ENCODE measurements at places on chromosomes 5 and 9.
A peak's percentile ranks its signal among the peaks of the same experiment; 100 is the strongest.

GRCh38 chr9:130523921-130524320 lies 55.5 kb upstream of the FUBP3 start:
- no peak for DNase-seq

DNA sequence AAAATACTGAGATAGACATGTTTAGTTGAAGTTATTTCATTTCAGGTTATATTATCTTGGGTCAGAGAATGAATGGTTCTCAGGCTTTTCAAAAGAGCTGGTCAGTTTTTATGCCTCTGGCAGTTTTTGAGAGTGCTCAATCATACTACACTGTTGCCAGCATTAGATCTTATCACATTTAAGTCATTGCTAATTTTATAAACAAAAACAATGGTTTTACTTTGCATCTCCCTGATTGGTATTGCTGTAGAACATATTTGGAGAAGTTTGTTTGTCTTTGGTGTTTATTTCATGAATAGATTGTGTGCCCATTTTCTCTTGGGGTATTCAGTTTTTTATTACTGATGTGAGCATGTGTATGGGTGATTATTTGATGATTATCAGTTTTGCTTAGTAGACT lies 1.5 kb downstream of the CATSPER3 start:
- no peak for DNase-seq

DNA sequence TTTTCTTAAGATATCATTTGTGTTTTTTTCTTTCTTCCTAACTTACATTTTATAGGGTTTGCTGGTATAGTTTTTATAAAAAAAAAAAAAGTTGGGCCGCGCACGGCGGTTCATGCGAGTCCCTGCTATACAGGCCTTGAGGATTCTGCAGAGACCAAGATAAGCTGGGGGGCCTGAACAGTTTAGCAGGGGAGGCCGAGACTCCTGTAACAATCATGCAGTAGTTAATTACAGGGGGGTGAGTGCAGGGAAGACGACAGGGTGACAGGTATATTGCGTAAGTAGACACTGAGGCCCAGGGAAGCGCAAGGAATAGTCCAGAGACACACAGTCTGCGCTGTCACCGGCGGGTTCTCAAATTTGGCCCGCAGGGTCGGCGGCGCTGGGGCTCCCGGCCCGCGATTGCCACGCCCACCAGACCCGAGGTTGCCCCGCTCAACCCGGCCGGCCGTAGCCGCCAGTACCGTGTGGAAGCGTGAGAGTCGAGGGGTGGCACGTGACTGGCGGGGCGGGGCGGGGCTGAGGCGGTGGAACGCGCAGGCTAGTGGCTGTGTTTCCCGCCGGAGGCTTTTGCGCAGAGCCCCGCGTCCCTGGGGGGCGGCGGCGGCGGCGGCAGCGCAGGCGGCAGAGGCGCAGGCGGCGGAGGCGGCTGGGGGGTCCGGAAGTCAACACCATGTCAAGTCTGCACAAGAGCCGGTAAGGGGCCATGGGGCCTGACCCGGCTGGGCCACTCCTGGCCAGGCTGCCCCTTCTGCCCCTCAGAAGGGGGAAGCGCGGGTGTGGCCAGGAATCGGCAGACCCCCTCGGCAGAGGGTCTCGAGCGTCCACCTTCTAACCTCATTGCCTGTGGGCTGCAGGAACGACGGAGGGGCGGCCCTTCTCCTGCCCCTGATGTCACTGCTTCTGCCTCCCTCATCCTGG lies at the start of gene TBC1D13:
Gene TBC1D13, plus strand, starts transcription at position 573 of the 921 bp plus-strand sequence. Its CDS starts 101 bp downstream, at position 674.
- DNase-seq, result peak; percentile 91

DNA sequence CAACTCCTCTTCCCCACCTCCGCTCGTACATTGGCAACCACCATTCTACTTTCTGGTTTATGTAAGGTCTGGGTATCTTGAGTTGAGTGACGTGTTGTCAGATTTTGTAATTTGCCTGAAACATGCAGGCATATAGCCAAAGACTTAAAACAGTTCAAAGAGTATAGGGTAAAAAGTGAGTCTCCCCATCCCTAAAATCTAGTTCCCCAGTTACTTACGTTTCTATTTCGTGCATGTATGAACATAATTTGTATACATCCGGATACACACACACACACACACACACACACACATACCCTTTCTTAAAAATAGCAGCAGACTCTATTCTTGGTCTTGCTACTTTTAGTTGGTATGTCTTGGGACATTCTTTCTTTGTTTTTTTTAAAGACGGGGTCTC lies 915 bp downstream of the HSDL2 start:
- DNase-seq, result peak; percentile 23

- DNase-seq, result no peak
Measured at GRCh38 chr9:37201581-37201980, 81.2 kb downstream of the ZCCHC7 start.

- peak; percentile 14 for DNase-seq
Measured at GRCh38 chr5:90802474-90803317, 244.1 kb downstream of the ADGRV1 start.

DNA sequence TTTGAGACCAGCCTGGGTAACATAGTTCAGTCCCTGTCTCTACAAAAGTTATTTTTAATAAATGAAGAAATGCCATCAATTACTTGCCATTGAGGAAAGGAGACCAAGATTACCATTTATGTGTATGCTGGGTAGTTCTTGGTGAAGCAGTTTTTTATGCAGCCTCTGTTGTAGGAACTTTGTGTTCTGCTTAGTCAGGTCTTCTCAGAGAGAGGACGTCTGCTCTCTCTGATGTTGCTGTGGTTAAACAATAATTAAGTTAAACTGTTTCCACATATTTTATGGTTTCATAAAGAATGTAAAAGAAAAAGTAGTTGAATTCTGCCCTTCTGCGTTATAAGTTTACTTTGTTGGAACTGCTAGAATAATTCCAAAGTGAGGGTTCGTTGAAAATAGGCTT lies 210.5 kb downstream of the KDM4C start:
- no peak for DNase-seq

GRCh38 chr5:131379723-131380122 lies 115.9 kb downstream of the CDC42SE2 start:
- peak; percentile 95 for DNase-seq

- DNase-seq, result no peak
Measured at GRCh38 chr5:135347392-135347791, 51.6 kb downstream of the MACROH2A1 start.

DNA sequence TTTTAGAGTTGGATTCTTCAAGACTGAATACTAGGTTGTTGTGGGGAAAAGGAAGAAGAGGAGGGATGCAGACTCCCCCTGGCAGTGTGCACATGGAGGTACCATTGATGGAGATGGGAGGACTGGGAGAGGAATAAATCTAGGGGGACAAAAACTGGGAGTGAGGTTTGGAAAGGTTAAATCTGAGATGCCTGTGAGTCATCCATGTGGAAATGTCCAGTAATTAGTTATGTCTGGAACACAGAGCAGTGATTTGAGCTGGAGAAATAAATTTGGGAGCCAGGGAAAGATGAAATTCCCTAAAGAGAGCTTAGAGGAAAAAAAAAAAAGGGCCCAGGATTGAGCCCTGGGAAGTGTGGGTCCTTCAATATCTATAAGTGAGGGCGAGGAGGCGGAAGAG lies 8.0 kb upstream of the CCIN start:
- no peak for DNase-seq

- DNase-seq, result no peak
Measured at GRCh38 chr5:174547814-174548213, 176.6 kb upstream of the MSX2 start.

- DNase-seq, result no peak
Measured at GRCh38 chr5:68405784-68406743, 190.5 kb downstream of the PIK3R1 start.

- DNase-seq, result no peak
Measured at GRCh38 chr9:135039916-135040645, 47.4 kb upstream of the OLFM1 start.

DNA sequence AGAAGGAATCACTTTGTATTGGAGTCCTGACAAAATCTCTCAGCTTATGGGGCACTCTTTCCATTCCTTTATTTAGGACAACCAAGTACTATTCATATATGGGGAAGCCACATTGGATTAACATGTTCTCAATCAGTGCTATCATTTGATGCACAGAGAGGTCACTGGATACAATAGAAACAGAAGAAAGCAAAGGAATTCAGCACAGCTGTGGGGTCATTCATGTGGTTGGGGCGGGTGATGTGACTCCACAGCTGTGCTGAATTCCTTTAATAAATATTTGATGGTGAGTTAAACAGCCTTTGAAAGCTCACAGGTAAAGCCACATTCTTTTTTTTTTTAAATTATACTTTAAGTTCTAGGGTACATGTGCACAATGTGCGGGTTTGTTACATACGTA lies 854 bp upstream of the TEX48 start:
- no peak for DNase-seq

DNA sequence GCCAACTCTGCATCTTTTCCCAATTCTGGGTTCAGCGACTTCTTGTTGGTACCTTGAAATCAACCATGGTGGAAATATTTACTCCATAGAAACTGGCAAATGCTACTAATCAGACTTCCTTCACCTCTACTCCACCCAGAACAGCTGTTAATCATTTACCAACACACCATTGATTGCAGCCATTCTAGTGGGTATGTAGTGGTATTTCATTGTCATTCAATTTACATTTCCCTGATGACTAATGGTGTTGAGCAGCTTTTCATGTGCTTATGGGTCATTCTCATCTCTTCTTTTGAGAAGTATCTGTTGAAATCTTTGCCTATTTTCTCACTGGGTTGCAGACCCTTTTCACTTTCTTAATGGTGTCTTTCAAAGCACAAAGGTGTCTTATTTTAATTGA lies 122.4 kb upstream of the MSX2 start:
- no peak for DNase-seq

DNA sequence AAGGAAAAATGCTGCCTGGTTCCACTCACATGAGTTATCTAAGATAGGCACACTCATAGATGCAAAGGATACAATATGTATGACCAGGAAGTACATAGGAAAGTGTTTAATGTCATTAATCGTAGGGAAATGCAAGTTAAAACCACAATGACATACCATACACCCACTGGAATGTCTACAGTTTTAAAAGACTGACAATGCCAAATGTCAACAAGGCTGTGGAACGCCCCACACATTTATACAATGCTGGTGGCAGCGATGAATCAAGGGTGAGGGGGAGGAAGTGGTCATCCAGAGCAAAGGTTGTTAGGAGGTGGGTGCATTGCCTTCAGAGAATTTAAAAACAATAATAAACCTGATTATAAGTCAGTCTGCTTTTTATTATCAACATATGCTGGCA lies 437.8 kb downstream of the ARHGEF28 start:
- DNase-seq, result no peak

DNA sequence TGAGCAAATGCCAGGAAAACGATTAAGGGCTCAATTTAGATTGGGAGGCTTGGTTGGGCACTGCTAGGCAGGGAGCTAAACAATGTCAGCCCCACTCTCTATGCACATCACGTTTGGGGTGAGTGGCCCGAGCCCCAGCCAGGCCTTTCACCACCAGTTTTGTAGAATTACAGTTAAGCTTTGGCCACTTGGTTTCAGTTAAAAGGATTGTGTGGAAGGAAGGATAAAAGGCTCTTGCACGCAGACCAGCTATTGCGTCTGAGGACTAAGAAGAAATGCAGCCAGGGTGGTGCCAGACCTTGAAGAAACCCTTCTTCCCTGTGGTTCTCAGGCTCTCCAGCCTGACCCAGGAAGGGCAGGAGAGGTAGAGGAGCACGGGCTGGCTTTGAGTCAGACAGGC lies 125.3 kb upstream of the SLC44A1 start:
- no peak for DNase-seq

DNA sequence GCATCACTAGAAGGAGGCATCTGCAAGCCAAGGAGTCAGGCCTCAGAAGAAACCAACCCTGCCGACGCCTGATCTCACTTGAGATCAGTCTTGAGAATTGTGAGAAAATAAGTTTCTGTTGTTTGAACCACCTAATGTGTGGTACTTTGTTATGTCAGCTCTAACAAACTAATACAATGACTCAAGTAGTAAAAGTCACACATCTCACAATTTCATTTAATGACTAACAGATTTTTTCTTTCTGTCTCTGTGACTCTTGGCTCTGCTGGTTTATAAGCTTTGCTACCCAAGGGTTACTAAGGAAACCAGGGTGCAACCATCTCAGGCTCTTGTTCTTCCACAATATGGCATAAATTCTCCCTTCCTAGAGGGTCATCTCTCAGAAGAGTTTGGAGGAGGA lies 315.8 kb upstream of the GRAMD2B start:
- DNase-seq, result no peak

DNA sequence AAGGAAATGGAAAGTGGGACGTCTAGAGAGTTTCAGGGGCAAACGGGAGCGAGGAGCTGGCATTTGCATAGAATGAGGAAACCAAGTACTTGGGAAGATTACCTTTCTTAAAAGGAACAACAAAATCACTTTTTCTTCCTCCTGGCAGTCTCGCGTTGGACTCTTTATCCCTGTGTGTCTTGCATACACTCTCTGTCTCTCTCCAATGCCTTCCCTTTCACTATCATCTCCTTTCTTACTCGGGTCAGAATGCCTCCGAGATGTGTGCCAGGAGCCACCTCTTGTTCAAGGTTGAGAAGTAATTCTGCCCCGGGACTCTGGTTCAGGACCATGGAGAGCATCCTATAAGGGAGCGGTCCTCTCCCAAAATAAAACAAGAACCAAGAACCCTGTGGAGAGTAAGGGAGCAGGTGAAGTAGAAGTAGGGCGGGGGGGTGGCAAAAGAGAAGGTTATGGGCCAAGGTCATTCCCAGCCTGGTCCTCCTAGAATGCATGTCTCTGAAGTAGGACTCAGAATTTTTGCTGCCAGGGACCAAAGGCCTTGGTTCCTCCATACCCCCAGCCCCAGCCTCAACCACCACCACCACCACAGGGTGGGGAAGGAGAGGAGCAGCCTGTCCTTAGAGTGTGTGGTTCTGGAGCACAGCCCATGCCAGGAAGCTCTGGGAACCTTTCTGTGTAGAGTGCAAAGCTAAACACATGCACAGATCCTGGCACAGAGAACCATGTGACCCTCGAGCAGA lies 72.1 kb upstream of the ARAP3 start:
- DNase-seq, result no peak

DNA sequence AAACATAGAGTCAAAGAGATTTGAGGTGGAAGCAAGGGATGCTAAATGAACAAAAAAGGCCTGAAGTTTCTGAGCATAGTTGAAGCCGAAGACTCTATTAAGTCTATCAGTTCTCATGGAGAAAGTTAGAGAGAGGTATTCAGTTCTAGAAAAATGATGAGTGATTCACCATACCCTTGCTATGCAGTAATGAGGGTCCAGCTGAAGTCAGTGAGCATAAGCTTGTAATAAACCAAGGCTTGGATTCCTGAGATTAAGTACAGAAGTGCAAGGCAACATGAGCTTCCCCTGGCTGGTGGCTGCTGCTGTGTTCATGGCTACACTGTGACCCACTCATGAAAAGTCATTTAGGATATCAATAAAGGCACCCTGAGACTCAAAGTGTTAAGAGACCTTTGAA lies 129.7 kb upstream of the MTAP start:
- no peak for DNase-seq

- no peak for DNase-seq
Measured at GRCh38 chr5:61465066-61465465, 133.0 kb downstream of the ZSWIM6 start.

- no peak for DNase-seq
Measured at GRCh38 chr5:139038613-139039305, 159.4 kb downstream of the SIL1 start.

All from CD4-positive, alpha-beta T cell treated with Interleukin-21 for 1 hour (primary cell).